KG1 (cell line): ENCODE measurements at places on chromosomes 1 and 21.
A peak's percentile ranks its signal among the peaks of the same experiment; 100 is the strongest.

DNA sequence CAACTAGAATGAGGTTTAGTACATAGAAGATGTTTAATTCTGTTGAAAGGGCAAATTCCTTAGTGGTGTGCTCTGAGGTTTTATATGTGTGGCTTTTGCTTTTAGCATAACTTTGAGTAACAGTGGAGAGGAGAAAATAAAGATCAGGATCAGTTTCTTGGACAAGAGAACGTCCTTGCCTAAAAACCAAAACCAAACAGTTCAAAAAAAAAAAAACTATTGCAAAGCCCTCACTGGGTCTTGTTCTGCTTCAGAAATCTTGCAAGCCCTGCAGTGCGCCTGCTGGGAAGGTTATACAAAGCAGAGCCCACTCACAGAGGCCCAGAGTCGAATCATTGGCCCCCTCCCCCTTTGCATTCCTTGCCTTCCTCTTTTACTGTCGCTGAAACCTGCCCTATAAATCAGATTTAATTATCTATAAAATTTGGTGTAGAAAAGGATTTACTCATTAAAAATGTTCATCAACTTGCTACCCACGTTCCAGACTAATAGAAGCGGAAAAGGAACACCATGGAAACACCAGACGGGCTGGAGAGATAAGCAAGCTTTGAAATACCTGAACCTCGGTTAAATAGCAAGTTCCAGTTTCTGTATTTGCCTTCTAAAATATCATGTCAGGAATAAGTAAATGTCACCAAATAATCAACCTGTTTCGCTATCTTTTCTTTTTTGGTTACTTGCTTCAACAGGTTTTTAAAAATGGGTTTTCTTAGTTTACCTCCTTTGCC lies 201.6 kb upstream of the PTBP2 start:
- DNase-seq: no peak

DNA sequence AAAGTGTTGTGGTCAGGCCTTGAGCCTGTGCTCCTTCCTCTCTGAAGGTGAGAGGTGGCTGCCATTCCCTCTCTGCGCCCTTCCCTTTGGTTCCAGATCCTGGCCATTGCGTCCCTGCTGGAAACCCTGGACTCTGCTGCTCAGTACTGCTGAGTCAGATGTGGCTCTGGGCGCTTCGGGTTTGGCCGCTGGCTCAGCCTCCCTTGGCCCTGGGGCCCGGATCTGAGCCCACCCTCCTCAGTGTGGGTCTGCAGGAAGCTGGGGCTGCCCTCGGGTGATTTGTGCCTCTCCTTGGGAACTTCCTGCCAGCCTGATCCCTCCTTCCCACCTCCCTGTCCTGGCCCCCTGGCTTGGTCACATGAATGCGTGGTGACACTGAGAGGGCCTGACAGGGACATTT lies 32.2 kb downstream of the QSOX1 start:
- no peak for DNase-seq

DNA sequence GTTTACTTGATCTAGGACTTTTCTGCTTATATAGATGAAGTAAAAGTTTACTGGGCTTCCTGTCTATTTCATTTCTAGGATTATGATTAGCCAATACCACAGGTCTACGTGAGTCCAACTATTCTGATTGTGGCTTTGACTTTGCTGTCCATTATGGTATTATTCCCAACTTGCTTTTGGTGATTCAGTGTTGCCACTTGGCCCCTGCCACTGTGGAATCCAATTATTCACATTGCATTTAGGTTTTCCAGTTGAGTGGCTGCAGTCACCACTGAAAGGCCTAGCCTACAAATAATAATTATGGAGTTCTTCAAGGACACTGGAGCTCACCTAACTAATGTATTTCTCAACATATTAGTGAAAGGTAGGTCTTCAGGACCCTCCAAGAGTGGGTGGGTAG lies 574.3 kb upstream of the USP24 start:
- no peak for DNase-seq

- DNase-seq: no peak
Observed at GRCh38 chr1:228270032-228270431, 62.2 kb downstream of the OBSCN start.

DNA sequence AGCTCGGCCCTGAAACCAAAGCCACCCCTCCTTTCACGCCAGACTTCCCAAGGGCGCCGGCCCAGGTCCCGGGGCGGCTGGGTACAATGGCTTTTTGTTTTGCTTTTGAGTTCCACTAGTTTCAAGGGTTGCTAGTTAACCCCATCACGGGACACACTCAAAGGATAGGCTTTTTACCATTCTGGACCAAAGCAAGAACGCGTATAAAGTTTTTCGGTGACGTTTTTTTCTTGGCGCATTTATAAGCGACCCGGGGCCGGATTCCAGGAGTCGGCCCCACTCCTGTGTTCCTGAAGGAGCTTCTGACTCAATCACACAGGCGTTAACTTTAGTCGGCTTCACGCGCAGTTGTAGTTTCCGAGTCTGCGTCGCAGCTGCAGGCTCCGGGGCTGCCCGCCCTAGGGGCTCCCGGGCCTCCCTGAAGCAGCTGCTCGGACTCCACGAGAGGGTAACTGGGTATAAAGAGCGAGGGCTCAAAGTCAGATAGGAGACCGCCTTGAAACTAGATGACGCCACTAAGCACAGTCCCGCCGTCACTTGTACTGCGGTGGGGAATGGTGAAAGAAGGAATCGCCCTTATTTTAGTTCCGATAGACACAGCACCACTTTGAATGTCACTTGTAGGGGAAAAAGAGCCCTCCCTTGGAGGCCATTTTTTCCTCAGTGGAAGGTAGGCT lies 707 bp upstream of the KLHL21 start:
- peak; percentile 51 for DNase-seq

DNA sequence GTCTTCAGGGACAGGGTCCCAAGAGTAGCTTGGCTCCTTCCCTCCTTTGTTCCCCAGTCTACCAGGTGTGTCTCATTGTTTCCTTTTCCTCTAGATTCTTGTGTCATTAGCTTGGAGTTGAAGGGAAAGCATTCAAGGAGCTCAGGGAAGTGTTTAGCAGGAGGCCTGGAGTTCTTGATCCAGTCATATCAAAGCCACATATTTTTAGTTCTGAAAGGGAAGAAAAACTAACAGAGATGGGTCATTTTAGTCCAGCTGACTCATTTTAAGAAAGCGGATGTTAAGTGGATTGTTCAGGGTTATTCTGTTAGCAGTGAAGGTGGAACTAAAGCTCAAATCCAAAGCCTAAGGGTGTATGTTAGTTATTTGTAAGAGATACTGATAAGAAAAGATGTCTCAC lies 721 bp downstream of the C1orf54 start:
- no peak for DNase-seq

GRCh38 chr1:194228427-194228826 lies 1042.0 kb upstream of the B3GALT2 start:
- DNase-seq: no peak

GRCh38 chr1:30274173-30274970 lies 449.0 kb downstream of the MATN1 start:
- DNase-seq: no peak

DNA sequence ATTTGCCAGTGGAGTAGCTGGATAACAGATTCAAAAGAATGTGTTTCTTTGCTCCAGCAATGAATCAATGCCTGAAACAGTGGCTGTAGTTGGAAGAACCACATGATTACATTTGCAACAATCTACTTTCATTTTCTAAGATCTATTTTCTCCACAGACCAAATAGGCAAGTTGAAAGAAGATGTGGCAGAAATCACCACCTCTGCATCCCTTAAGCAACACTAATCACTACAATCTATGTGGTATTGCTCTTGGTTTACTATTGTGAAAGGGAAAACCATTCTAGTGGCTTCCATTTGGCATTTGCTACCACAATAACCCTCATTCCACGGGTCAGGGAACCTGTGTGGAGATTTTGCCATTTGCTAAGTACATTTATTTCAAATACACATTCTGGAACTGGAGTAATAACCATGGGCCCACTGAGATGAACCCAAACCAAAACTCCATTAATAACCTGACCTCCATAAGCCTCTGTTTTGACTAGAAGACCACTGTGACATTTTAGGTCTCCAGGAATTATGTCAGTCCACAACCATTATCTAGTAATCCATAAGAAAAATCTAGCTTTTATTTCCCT lies 66.3 kb downstream of the C1orf185 start:
- DNase-seq: no peak

- DNase-seq: no peak
Observed at GRCh38 chr1:43043695-43044094, 85.0 kb upstream of the SLC2A1 start.

GRCh38 chr1:236301958-236302335 lies 20.2 kb upstream of the ERO1B start:
- DNase-seq: no peak

DNA sequence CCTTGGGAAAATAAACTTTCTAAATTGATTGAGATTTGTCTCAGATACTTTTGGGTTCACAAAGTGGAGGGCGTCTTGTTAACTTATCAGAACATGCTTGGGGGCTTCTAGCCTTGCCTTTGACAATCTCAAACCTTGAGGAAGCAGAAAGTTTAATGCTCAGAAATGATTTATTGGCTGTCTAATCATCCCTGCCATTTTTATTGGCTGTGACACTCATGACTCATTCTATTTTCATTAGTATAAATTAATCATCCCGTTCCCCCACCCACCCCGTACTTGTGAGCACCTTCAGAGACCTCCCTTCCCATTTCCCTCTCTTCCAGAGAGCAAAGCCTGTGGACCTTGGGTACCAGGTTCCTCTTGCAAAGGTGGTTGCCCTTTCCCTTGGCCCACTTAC lies 87.1 kb downstream of the FGGY start:
- no peak for DNase-seq

DNA sequence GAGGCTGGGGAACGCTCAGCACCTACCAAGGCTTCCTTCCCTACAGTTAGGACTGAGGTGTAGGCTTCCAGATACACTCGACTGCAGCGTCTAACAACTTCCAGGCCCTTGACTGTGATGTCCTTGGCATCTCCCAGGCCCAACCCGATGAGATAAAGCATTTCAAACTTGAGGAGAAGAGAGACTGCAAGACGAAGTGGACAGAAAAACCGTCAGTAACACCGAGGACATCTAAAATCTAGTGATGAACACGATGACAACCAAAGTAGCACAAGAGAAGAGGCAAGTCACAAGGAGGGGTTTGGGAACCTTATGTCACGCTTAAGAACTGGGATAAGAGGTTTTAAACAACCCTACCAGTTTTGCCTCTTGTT lies 314 bp downstream of the DPH5 start:
- no peak for DNase-seq

DNA sequence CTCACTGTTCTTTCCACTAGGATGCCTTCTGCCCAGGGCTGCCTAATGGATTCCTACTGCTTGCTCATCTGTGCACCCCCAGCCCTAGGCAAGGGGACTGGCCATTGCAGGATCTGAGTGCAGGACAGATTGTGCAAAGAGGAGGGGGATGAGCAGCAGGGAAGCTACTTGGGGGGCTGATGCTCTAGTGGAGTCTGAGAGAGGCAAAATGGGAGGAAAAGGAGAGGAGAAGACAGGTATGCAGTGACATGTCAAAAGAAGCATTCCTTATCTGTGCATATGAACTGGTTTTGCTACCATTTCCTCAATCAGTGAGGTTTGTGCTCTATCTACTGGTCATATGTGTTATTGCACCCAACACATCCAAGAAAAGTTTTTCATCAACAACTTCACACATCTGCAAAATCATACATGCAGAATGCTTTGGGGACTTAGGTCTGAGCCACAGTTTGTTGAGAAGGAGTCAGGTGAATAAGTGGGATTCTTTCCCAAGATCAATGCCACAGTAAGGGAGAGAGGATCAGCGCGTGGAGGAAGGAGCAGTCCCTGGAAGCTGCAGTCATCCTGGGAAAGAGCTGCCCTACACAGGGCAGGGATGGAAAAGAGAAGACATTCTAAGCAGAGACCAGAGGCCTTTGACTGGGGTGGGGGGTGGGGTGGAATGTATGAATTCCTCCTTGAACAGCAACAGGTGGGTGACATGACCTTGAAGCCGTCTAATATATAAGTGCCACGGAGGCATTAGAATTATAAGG lies 14.4 kb downstream of the SLC5A9 start:
- peak; percentile 10 for DNase-seq

DNA sequence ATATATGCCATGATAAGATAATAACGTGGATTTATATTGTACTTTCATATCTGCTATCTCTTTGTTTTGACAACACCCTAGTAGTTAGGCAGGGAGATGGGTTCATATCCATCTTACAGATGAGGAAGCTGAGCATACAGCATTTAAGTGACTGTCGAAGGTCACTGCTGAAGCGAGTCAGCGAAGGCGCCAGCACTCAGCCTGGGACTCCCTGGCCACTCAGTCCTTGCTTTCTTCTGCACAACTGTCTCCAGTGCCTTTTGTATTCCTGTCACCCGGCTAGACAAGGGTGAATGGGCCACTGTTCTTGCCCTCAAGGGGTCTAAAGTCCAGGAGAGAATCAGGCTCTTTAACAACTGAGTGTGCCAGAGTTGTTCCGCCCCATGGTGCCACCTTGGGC lies 3.1 kb downstream of the ARHGEF10L start:
- no peak for DNase-seq

DNA sequence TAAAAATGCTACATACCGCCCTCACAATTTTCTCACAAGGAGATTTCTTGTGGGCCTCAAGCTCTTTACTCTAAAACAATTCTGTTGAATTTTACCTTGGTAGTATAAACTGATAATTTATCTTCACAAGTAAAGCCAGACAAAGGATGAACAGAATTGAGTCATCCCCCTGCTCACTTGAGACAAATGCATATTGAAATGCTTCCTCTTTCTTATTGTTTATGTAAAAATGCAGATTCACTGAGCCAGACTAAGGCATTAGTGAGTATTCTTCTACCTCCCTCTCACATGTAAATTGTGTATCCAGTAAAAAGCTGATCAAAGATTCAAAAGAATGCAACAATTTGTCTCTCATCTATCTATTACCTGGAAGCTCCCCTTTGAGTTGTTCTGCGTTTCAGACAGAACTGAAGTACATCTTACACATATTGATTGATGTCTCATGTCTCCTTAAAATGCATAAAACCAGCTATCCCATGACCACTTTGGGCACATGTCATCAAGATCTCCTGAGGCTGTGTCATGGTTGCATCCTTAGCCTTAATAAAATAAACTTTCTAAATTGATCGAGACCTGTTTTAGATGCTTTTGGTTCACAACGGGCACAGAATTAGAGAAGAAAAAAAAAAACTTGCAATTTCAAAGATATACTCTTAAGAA lies 743.1 kb upstream of the B3GALT2 start:
- DNase-seq: no peak

DNA sequence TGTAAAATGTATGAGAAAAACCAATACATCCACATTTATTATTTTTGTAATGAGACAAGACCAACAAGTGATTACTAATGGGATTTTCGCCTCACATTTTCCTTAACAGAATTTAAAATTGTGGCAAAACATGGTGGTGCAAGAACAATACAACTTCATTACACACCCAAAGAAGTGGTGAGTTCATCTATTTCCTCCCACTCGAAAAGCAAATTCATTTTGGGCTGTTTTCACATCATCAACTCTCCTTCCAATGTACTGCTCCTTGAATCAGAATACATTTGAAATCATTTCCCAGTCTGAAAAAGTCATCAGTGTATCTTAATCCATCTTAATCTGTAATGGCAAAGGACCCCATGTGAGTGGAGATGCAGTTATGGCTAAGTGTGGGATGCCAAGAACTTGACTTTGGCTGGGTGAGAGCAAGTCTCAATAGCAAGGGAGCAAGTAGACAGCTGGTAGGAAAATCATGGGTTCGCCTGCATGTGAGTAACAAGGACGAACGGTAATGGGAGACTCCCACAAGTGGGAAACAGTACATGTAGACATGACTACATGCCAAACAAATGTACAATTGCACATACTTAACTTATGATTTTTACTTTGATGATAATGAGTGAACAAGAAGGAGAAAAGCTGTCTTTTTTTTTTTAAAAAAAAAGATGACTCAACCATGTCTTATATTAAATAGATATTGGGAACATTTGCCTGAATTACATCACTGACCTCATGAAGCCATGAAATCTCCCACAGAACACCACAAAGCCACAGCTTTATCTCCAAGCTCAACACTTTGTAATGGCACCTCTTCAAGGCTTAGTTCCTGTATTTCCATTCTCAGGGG lies 46.0 kb downstream of the RUNX1 start:
- DNase-seq: no peak
